NCI-H1417 (cell line): ENCODE measurements at places on chromosomes 1 and 21.
A peak's percentile ranks its signal among the peaks of the same experiment; 100 is the strongest.

GRCh38 chr1:31703431-31704270 is at the start of gene COL16A1:
TSS of gene COL16A1 (minus strand) at chr1:31704017. CDS start at chr1:31702193, 1,824 bp downstream.
- peak; percentile 10 for DNase-seq

DNA sequence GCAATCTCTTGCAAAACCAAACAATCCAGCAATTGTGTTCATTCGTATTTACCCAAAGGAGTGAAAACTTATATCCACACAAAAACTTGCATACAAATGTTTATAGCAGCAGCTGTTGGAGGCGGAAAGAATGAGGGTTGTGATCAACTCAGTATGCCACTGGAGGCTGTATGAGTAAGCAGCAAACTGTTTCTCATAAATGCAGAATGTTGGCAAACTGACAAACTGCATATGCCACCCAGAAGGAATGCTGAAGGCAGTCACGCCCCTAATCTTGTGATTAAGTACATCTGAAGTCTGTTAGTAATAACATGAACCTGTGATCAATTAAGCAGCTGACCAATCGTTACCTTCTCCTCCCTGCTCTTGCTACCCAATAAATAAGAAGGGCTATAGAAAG is 60.5 kb upstream of the CR2 start:
- no peak for DNase-seq

DNA sequence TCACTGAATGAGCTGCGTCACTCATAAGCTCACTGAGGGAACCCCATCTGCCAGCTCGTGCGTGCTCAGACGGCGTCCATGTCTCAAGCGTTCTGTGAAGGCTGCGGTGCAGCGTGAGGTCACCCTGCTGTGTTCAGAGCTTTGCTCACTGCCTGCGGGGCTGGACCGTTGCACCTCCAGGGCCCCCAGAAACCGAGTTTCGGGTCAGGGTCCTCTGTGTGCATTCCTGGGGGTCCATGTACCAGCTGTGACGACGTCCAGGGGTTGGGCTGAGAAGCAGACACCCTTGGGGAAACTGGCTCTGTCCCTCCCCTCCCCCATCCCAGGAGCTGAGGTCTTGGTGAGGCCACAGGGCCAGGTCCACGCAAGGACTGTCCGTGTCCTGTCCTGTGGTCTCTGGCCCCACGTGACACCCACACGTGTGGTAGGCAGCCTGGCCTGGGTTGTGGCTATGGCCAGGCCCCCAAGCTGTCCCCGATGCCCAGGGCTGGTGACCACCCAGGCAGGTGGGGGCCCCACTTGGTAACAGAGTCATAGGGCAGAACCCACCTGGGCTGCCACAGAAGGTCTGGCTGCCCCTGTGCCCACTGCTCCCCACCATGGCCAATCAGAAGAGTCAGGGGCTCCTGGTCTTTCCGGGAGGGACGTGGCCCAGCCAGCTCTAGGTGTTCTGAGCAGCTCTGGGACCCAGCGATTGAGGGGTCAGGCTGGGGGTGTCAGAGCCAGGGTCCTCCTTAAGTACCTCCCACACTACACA is 24.4 kb downstream of the FTCD start:
- DNase-seq, result no peak

- DNase-seq, result peak; percentile 39
Observed at GRCh38 chr1:184843732-184844495, 89.3 kb upstream of the EDEM3 start.

DNA sequence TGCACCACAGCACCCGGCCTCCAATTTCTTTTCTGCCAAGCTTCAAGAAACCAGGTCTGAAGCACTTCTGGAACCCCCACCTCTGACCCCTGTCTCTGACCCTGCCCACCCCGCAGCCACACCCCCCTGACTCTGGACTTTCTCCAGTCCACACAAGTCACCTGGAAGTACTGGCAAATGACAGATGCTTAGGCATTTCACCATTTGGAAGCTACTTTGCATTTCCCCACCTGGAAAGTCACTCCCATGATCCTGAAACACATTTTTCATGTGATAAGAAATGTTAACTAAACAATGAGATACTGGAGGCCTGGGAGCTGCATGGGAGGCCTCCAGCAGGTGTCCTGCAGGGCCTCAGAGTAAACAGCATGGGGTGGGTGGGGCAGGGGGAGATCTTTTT is 45.7 kb downstream of the NTPCR start:
- DNase-seq, result no peak

GRCh38 chr1:41728403-41729202 is 190.1 kb downstream of the HIVEP3 start:
- no peak for DNase-seq

- no peak for DNase-seq
Observed at GRCh38 chr1:55318116-55318817, 103.1 kb upstream of the USP24 start.

DNA sequence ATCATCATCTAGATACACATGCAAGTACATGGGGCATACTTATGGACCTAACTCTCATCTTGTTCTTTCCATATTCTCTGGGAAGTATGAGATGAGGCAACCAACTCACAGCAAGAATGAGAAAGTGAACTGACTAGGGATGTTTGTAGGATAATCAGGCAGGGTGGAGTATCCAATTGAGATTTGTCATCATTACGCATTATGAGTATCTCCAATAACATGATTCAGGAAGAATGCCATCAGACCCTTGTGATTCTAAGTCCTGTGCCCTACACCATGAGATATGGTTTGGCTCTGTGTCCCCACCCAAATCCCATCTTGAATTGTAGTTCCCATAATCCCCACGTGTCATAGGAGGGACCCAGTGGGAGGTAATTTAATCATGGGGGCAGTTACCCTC is 154.0 kb downstream of the SLC30A10 start:
- DNase-seq, result no peak

GRCh38 chr1:244659694-244660093 is 6.8 kb downstream of the DESI2 start:
- DNase-seq, result no peak

GRCh38 chr1:240332672-240333071 is 241.0 kb downstream of the FMN2 start:
- peak; percentile 52 for DNase-seq

DNA sequence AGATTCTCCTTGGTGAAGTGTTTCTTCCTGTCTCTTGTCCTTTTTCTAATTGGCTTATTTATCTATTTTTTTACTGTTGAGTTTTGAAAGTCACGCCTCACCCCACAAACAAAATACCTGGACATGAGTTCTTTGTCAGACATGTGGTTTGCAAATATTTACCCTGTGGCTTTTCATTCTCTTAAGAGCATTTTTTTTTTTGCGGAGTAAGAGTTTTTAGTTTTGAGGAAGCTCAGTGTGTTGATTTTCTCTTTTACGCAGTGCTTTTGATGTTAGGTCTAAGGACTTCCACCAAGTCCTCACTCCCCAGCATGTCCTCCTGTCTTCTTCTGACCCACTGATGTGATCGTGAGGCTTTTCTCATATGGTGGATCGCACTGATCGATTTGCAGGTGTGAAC is 7.6 kb downstream of the DFFB start:
- DNase-seq, result no peak

GRCh38 chr1:12047120-12047876 is 15.8 kb upstream of the TNFRSF8 start:
- no peak for DNase-seq

- no peak for DNase-seq
Observed at GRCh38 chr1:161747801-161748200, 1.8 kb upstream of the DUSP12 start.

DNA sequence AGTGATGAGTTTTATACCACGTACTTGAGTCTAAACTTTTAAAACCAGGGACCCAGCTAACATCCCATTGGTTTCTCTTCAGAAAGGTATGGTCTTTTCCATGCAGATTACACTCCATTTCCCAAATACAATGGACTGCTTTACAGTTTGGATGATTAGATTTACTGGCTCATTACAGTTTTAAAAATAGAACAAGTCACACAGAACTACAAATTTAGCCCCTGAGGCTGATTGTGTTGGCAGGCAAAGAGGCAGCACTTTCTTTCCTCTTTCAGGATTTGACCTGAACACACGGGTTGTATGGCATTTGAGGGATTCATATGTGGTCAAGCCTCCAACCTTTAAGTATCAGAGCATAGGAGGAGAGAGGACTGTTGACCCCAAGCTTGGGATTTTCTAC is 21.8 kb upstream of the VTCN1 start:
- peak; percentile 65 for DNase-seq

GRCh38 chr1:69319287-69319686 is 248.4 kb upstream of the LRRC7 start:
- no peak for DNase-seq

- DNase-seq, result no peak
Observed at GRCh38 chr1:31745946-31746670, 18.0 kb downstream of the ADGRB2 start.

DNA sequence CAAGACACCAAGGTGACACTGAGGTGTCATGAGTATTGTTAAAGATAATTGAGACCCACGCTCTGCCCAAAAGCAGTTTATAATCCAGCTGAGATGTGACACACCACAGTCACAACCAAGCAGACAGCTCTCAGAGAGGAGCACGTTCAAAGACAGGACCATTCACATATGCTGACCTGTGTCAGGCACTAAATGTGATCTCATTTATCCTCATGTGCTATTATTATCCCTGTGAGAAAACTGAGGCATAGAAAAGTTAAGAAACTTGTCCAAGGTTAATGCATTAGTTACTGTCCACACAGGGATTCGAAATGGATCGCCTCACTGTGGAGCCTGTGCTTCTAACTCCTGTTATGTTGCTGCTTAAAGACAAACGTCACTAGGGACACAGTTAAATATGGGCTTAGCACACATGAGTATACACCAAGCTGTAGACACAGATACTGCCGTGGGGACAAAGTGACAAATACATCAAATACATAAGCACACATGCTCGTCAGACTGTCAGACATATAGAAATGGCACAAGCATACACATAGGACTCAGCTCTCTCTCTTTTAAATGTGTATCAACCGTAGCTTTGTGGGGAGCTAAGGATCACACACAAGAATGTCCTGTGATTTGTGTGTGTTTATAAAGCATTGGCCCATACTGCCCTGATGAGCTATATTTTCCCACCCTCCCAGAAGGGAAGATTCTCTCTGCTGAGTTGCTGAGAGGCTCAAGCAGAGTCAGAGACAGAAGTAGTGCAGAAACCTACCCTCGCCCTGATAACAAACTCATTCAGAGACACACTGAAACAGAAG is 3.5 kb upstream of the IGSF8 start:
- no peak for DNase-seq

DNA sequence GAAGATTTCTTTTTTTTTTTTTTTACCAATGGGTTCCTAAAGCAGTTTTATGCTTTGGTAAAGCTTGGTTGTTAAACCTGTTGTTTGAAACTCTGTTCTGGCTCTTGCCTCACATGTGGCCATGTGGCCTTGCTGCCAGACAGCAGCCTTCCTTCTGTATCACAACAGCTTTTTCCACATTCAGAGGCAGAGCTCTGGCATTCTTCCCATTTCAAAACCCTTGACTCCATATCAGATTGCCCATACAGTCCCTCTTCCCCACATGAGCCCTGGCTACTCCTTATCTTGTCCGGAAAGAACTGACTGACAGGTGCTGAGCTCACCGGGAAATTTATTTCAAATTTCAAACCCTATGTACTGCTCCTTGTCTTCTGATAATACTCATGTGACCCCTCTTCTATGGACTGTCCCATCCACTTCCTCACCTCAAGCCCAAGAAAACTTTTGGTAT is 38.5 kb upstream of the LAX1 start:
- no peak for DNase-seq

- peak; percentile 47 for DNase-seq
Observed at GRCh38 chr1:200670242-200671118, 773 bp upstream of the DDX59 start.

GRCh38 chr1:41645062-41645461 is 160.6 kb upstream of the EDN2 start:
- no peak for DNase-seq
